ENCODE measurements at places on chromosomes 4 and X. TPM values are rescaled to one million over a fixed set of nuclear protein-coding genes. Genes with fewer than 3 reads are reported as not detected.

TIGD4 gene
- total RNA-seq = 0.08 TPM

GABRG1 gene
- total RNA-seq = not detected

MAGEC1 gene
- total RNA-seq = not detected

- no peak for DNase-seq
These were observed 16.8 kb upstream of the DMP1 start for GRCh38 chr4:87633243-87633642.

- no peak for DNase-seq
These were observed 36.6 kb upstream of the PDK3 start for GRCh38 chrX:24428516-24428915.

DNA sequence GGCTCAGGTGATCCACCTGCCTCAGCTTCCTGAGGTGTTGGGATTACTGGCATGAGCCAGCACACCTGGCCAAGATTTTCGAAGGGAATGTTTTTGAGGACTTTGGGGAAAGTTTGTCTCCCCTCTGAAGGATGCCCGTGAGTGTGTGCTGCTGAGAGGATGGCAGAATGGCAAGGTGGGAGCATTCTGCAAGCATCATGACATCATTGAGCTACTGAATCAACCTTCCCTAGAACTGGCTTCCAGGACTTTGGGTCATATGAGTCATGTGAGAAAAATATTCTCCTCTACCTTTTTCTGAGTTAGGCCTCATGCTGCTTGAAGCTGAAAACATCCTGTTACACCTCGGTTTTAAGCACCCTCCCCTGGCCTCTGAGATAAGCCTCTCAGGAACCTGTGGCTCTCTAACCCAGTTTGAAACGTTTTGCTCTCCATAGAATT, 31.0 kb downstream of the TMEM131L start:
- DNase-seq = no peak

GRCh38 chrX:18649498-18649951, 22.4 kb downstream of the RS1 start:
- DNase-seq = no peak

DNA sequence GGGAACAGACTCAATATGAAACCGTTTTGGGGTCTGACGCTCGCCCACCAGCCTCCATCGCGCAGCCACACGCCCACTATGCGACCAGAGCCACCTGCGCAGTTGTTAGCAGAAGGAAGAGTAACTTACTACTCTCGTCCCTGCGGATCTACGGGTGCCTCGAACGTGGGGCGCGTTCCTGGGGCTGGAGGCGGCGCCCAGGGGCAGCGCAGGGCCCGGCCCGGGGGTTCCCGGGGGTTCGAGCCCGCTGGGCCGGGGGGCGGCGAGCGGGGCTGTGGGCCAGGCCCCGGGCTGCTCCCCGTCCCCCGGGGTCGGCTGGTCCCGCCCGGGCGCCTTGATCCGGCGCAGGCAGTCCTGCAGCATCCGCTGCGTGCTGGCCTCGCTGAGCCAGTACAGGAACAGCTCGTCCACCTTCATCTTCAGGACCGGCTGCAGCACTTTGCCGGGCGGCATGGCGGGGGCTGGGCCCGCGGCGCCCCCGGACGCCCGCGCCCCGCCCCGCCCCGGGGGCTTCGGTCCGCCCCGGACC, 404 bp downstream of the PPP2R3B start:
- no peak for DNase-seq
